T-helper 17 cell (primary cell): ENCODE measurements at places on chromosomes 5 and 9.
A peak's percentile ranks its signal among the peaks of the same experiment; 100 is the strongest.

- peak; percentile 33 for DNase-seq
These were observed 85.7 kb upstream of the MELK start for GRCh38 chr9:36486933-36487481.

- peak; percentile 68 for DNase-seq
These were observed 3.0 kb downstream of the N4BP3 start for GRCh38 chr5:178116143-178116885.

- no peak for DNase-seq
These were observed 179.1 kb downstream of the FGF1 start for GRCh38 chr5:142506756-142507155.

DNA sequence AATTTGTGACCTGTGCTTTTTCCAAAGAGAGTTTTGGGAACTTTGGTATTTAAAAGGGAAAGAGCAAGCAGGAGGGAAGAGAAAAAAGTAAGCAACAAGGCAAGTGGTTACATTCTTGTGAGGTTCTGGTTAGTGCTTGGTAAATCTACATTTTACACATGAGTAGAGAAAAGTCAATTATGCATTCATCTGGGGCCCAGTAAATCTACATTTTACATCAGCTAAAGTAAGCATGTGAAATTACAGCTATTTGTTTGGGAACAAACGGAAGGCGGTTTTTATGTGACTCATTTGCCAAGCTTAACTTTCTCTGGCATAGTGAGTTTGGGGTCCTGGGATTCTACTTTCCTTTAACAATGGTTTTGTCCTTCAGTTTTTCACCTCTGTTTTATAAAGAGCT is 102.2 kb downstream of the SNX18 start:
- no peak for DNase-seq

DNA sequence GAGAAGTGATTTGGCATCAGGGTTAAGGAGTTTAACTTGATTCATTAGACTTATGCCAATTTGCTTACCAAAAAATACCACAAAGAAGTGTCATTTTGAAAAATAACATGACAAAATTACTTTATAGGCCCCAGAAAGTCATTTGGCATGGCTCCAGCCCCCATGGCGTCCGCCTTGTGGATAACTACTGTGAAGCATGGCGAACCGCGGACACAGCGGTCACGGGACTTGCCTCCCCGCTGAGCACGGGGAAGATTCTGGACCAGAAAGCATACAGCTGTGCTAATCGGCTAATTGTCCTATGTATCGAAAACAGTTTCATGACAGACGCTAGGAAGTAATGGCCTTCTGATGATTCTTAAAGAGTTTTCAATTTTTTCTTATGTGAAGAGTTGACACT is 35.4 kb upstream of the TGFBR1 start:
- no peak for DNase-seq

- DNase-seq = no peak
These were observed 144.4 kb downstream of the COMMD10 start for GRCh38 chr5:116229131-116229689.

DNA sequence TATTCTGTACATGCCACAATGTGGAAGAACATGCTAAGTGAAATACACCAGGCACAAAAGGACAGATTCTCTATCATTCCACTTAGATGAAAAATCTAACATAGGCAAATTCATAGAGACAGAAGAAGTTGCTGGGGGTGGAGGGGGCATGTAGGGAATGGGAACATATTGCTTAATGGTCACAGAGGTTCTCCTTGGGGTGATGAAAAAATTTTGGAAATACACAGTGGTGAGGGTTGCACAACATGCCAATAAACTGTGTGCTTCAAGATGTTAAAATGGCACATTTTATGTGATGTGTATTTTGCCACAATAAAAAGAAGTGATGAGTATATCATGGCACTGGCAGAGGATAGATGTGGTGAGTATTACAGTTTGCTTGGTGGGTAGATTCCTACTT is 111.9 kb downstream of the SUSD1 start:
- DNase-seq = no peak

DNA sequence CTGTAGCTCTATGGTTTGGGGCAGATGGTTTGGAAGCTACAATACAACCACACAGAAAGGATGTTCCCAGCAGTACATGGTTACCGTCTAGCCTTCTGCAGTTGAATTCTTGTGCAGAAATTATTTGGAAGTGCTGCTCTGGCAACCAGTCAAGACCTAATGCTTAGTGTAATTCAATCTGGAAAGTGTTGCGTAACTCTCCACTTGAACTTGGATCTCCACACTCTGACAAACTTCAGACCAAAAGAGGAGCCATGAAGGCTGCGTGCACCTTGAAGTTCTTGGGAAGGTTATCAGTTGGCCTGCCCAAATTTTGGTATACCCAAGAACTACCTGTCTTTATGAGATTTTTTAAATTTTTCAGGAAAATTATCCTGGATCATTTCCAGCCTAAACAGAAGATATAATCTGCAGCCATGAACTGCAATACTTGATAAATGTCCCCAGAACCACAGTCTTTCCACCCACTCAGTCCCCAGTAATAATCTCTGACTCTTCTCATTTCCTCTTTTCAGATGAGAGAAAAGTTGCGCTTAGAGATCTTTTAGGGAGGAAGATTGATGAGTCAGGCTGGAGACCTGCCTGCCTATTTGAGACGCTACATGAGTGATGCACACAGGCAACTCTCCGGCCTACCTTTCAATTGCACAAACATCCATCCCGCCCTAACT is 159.9 kb downstream of the FANCC start:
- DNase-seq = no peak

GRCh38 chr9:99712214-99712613 is 109.5 kb upstream of the NR4A3 start:
- no peak for DNase-seq

DNA sequence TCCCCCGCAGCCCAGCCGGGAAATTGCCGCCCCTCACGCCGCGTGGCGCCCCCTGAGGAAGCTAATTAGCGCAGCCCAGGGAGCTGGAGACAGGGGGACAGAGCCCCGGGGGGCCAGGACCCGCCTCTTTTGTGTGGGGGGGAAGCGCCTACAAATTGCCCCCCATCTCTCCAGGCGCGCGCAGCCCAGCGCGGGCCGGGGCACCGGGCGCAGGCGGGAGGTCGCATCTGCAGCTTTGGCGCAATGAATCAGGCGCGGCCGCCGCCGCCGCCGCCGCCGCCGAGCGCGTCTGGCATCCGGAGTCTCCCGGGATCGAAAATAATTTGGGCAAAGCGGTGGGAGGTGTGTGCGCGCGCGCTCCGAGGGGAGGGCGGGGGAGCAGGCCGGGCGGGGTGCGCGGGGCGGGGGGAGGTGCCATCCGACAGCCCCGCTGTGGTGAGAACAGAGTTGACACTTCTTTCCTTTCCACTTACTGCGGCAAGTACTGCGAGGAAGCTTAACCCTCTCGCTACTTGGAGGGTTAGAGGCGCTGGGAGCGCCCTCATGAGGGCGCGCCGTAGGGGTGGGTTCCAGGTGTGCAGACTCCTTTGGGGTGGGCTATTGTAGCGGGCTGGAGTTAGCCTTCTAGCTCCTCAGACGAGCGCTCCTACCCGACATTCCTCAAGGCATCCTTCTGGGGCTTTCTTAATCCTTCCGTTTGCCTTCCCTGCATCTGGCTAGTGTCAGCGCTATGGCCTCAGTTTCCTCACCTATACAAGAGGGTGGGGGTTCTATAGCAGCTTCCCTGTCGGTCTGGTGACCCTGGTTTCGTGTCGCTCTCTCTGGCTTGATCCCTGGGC is 63.1 kb downstream of the CXXC5 start:
- no peak for DNase-seq

DNA sequence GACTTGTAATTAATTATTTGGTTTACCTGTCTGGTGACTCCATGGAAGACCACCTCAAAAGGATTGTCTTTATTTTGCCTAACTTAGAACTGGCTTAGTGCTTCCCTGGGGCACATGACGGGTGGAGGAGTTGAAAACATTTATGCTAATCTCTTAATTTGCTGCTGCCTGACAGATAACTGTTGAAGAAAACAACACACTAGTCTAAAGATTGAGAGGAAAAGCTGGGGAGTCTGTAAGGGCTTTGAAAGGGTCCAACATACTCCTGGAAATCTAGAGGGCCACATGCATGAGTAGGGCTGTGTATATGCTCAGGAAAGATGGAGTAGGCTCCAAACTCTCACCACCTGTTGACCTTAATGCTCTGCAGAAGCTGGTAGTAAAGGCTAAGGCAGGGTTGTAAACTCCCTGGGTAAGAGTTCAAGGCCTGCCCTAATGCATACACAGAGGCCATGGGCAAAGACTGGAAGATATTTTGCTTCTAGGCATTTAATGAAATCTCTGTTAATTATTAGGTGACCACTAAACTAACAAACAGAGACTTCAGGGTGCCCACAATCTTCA is 40.7 kb downstream of the NR3C1 start:
- DNase-seq = no peak

DNA sequence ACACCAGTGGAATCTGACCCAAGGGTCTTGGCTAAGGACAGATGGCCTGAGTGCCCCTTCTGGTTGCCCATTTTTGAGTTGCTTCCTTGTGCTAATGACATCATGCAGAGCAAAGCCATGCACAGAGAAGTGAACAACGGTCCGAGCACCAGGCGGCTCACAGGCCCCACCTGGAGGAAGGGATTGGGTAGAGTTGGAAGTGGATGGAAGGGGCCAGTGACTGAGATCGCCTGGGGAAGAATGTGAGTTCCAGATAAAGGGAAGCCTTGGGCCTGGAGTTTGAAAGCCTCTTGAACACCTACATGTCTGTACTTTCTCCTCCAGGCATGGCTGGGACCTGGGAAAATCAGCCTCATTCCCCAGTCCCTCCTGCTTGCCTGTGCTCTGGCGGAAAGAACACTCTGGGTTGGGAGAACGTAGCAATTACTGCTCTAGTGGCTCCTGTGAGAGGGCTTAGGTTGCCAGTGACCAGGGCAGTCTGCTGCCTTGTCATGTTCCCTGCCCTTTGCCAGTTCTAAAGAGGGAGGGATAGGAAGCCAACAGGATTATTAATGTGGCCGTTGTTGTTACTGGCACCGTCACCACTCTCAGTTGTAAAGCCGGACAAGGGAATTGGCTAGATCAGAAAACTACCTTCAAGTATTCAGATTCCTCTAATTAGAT is 62.5 kb upstream of the PTPN3 start:
- no peak for DNase-seq

- no peak for DNase-seq
These were observed 771 bp upstream of the TMEM171 start for GRCh38 chr5:73119451-73120157.

DNA sequence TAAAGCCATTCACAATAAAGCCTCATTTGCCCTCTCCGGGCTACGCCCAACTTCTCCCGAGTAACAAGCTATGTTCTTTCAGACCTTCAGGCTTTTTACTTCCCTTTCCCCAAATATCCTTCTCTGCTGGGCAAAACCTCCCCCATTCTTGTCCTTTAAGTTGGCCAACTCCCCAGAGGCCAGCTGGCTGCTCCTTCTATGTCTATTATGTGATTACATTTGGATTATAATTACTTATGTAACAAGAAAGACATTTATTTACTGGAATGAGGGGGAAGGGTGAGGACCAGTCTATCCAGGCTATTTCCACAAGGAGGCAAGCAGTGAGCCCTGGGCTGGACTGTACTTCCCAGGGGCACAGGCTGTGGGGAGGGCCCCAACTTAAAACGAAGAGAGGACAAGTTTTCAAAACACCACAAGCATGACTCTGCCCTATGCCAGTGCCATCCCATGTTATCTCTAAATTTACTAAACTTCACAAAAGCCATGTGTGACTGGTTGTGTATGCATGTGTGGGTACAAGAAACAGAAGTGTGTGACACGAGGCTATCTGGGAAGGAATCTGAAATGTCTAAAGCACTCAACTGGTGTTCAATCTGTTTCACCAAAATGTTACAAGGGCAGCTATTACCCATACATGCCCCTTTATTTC is 84.5 kb downstream of the GNAQ start:
- no peak for DNase-seq

GRCh38 chr5:6158974-6159831 is 219.1 kb downstream of the MED10 start:
- no peak for DNase-seq

- no peak for DNase-seq
These were observed 168.8 kb downstream of the GABBR2 start for GRCh38 chr9:98539954-98540353.

GRCh38 chr9:133973791-133974630 is 18.1 kb downstream of the VAV2 start:
- DNase-seq = no peak

GRCh38 chr5:81078930-81079329 is 118.8 kb downstream of the RASGRF2 start:
- DNase-seq = no peak

DNA sequence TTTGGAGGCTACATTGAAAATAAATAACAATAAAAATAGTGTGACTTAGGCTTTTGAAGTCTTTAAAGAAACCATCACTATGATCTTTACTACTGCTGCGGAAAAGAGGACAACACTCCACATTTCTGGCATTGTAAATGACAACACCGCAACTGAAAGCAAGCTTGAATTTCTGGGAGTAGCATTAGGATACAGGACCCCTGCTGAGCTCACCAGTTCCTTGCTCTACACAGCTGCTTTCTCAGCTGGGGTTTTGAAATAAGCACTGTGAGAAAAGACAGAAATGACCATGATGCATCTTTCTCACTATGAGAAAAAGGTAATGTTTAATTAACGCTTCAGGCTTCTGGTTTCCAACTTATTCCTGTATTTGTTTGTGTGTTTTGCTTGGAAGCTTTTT is 168.0 kb downstream of the TAF11L14 start:
- no peak for DNase-seq

DNA sequence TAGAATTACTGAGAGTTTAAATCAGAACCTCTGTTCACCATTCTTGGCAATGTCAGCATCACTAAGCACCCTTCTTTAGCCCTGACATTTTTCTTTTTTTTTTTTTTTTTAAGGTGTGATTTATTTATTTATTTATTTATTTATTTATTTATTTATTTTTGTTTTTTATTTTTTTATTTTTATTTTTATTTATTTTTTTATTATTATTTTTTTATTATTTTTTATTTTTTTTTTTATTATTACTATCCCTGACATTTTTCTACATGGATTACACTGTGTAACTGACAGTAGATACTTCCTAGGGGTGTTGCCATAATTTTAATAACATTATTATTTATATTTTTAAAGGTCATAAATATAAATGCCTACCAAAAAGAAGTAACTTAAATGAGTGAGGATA is 47.0 kb upstream of the TRPM3 start:
- DNase-seq = no peak

DNA sequence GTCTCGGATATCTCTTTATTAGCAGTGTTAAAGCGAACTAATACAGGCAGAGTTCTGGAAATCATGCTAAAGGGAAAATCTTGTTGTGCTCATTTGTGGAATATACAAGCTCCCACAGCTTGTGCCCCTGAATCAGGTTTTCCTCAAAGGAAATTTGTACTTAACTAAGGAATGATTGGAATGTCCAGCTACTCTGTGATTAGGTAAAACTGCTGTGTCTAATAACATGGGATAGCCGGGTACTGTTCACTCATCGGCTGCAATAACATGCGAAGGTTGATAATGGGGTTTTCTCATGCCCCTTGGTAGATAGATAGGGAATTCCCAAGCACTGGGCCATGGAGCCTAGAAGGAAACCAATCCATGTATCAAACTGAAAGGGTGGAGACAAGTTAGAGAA is 306.7 kb downstream of the NR2F1-AS1 start:
- no peak for DNase-seq

GRCh38 chr5:150780187-150780692 is 1.7 kb downstream of the SMIM3 start:
- no peak for DNase-seq
